Cardiac muscle cell (in vitro differentiated cells and primary cell): ENCODE measurements at places on chromosomes 3 and 15. TPM values are rescaled to one million over a fixed set of nuclear protein-coding genes. Genes with fewer than 3 reads are reported as not detected.

DNA sequence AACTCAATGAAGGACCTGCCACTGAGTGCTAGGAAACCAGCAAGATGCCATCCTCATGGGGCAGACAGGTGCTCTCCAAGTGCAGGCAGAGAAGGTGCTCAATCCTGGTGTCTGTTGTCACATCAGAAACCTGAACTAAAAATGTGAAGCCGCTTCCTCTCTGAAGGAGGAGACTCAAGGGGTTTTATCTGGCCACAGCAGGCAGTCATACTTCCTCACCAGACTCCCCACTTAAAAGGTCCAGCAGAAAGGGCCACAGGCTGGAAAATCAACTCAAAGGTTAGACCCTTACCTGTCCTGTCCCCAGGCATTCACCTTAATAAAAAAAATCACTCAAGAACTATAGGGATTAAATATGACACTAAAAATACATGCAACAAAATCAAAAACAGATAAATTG, 4.8 kb downstream of the CCDC12 start:
- DNase-seq, result no peak

DNA sequence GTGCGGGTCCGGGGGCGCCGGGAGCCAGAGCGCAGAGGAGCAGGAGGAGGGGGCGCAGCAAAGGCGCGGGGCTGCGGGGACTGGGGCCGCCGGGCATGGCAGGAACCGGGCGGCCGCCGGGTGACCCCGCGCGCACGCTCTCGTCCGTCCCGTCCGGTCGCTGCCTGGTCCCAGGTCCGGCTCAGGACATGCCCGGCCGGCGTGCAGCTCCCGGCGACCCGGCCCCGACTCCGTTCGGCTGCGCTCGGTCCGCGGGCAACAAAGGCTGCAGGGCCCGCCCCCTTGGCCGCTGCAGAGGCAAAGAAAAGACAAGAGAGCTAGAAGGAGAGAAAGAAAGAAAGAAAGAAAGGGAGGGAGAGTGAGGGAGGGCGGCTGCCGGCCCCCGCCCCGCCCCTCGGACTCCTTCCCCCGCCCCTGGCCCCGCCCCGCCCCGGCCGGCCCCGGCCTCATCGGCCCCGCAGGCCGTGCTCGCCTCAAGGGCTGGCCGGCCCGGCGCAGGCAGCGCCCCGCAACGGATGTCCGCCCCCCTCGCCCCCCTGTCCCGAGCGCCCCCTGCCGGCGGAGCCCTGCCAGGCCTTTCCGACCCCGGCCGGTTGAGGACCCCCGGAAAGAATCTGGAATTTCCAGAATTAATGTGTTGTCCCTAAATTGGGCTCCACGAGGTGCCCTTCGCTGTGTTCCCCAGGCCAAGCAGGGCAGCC, at the start of gene ADAMTS7:
TSS of gene ADAMTS7 (minus strand) at position 341 of the 701 bp plus-strand sequence. CDS start at position 97, 244 bp downstream.
- DNase-seq, result peak; percentile 88

DNA sequence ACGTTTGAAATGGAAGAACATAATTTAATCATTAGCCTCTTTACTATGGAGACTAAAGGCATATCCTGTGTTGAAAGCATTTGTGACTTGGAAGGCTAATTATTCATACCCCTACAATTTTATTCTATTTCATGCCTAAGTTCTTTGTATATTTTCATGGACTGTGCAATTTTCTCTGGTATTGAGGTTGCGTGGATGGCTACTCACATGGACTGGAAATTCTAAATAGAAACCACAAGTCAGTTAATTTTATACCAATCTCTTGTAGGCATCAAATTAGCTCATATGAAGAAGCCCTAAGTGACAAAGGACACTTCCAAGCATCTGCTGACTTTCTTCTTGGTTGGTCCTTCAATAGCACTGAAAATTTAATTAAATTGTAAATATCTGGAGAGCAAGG, 1353.5 kb downstream of the ROBO1 start:
- DNase-seq, result no peak

DNA sequence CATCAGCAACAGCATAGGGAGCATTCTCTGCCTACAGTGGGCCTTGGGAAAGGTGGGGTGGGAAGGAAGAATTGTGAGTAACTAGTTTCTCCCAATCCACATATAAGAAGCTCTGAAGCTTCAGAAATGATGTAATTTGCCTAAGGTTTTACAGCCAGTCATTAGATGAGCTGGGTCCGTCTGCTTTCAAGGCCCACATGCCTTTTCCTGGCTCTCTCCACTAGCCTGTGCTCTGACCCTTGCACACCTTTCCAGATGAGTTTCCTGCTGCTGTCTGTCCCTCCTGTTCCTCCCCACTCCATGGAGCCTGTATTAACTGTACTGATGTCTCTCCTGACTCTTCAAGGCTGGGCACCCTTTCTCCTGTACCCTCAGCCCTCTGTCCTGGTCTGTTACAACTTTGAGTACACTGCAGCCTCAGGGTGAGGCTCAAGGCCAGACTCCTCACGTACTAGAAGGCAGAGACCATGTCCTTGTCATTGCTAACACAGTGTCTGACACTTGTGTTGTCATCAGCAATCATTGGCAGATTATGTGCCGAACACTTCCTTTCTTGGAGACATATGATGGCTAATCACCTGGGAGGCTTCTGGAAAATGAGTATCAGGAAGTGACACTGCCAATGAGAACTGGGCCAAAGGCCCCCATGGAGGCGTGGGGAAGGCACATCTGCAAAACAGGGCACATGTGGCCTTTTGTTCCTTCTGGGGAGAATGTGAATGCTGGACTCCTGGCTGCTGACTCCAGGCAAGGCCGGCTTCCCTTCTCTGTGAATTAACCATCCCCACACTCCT, 6.6 kb downstream of the TM6SF1 start:
- no peak for DNase-seq

DNA sequence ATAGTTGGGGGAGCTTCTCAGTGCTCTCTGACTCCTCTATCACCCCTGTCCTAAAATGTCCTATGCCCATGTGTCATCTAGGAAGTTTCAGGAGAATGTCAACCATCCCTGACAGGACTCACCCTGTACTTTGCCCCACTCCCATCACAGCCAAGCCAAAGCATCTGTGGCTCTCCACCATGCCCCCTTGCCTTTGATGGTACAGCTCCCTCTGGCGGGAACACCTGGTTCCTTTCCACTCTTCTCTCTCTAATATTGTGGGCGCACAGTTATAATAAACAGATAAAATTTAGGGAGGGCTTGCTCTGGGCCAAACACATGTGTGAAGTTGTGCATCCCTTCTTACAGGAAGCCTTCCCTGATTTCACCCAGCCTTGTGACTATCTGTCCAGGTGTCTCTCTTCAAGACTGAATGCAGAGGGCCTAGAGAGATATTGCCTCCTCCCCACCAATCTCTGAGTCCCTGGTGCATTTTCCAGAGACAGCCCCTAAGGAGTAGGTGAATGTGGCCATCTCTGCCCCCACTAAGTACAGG, 62.8 kb downstream of the ISG20 start:
- peak; percentile 9 for DNase-seq

DNA sequence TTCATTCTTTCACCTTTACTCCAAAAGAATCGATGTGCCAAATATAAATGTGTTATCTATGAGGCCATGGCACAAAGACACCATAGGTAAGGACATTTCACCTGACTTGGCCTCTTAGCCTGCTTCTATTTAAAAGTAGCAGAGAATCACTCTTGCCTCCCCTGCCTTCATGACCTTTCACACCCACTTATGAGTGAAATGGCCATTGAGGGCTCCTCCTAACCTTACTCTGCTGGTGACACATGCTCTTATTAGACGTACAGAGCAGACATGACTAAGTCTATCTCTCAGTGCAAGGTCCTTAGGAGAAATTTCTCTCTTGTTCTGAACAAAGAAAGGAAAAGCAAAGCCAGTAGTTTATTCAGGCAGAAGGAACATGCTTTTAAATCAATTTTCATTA, 150.7 kb downstream of the LRTM1 start:
- DNase-seq, result peak; percentile 29

GRCh38 chr3:139113993-139114375, 69.3 kb upstream of the PRR23C start:
- DNase-seq, result no peak

DNA sequence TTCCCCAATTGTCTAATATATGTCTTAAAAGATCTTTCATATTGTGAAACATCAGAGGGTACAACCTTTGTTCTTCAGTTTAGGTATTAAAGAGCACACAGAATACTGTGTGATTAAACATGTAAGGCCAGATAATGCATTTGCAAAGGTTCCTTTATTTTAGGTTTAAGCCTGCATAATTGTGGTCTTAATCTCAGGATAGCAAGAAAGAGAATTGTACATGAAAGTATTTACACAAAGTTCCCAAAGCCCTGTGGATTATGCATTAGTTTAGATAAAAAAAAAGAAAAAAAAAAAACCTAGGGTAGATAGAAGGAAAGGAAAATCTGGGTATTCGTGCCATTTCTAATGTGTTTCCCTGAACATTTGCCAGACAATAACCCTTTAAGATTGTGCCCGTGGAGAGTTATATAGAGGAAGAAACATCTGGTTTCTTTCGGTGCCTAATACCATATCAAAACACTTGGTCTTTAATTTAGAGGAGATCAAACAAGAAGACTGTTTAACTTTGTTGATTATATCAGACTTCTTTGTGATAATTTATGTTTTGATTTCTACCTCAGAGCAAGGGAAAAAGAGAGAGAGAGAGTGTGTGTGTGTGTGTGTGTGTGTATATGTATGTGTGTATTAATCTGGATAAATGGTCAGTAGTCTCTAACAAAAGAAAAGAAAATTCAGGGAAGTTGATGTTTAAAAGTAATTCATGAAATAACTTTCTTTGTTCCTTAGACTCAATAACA, 139.6 kb upstream of the CGNL1 start:
- no peak for DNase-seq

DNA sequence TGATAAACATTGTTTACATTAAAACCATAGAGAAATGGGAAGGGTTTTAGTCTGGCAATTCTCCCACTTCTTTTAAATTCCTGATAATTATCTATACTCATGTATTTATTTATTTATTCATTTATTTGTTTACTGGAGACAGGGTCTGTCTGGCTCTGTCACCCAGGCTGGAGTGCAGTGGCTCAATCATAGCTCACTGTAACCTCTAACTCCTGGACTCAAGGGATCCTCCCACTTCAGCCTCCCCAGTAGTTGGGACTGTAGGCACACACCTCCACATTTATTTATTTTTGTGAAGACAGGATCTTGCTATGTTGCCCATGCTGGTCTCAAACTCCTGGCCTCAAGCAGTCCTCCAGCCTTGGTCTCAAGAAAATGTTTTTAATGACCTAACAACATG, 2.5 kb upstream of the AEN start:
- DNase-seq, result no peak

GRCh38 chr15:40921949-40922607, 7.1 kb upstream of the DLL4 start:
- no peak for DNase-seq

DNA sequence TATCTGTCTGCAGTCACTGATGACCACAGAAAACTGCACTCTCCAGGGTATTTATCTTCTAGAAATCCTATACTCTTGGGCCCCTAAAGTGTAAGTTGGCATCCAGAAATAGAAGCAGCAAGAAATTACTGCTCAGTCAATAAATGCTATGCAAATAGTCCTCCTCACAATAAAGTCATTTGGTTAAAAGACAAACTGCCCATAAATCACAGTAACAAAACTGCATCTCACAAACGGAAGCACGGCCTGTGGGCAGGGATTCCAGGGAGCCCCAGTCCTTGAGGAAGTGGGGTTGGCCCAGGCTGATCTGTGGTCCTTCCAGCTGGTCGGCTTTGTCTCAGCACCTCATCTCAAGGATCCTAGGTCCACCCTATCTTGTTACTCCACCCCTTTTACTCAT, 29.7 kb upstream of the SPATA12 start:
- no peak for DNase-seq

GRCh38 chr15:74832826-74833225, 6.4 kb downstream of the CPLX3 start:
- DNase-seq, result no peak

DNA sequence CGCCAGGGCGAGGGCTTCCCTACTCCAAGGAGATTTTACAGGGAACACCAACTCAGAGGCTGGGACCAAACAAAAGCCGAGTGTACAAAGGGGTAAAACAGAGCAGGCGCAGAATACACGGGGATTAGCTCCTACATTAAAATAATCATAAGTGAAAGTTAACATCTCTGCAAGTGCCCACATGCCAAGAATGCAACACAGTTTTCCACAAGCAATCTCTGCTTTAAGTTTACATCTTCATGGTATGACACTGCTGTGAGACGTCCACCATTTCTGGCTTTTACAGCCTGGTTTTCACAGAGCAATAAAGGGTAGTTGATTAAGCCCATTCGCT, 500 bp upstream of the VGLL3 start:
- DNase-seq, result no peak

- DNase-seq, result no peak
Observed at GRCh38 chr3:31288641-31289100, 244.1 kb upstream of the STT3B start.

GRCh38 chr3:10547841-10548783, 42.7 kb upstream of the ATP2B2 start:
- no peak for DNase-seq

- no peak for DNase-seq
Observed at GRCh38 chr3:39870706-39871105, 61.3 kb downstream of the MYRIP start.

DNA sequence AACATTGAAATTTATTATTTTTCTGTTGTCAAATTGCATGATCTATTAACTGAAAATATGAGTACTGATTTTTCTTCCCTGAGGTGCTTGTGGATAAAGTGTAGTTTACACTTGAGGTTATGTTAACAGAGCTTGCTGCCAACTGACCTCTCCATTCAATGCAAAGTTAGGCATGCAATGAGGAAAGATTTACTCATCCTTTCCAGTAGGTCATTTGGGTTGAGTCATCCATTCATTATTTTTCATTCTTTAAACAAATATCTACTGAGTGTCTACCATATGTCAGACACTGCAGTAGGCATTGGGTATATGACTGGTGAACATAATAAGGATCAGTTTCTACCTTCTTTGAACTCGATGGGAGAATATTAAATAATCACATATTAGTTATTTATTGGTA, 604.1 kb downstream of the EDEM1 start:
- no peak for DNase-seq

The C3orf85 gene
- polyA plus RNA-seq, result not detected in 2 replicates

The ADAMTSL3 gene
- polyA plus RNA-seq, result 0.83 and 3.5 TPM in 2 replicates

The CAMKV gene
- 0.34 TPM in 1 of 2 replicates, not detected in the other for polyA plus RNA-seq

The VIPR1 gene
- 0.60 and 0.86 TPM in 2 replicates for polyA plus RNA-seq

The GMNC gene
- not detected in 2 replicates for polyA plus RNA-seq

The P2RY1 gene
- polyA plus RNA-seq, result 1.9 and 2.5 TPM in 2 replicates
